Hematopoietic multipotent progenitor cell treated with erythropoietin and hydrocortisone succinate and interleukin-3 and kit ligand, for 17 days (in vitro differentiated cells): ENCODE measurements at places on chromosomes 2 and 18.

DNA sequence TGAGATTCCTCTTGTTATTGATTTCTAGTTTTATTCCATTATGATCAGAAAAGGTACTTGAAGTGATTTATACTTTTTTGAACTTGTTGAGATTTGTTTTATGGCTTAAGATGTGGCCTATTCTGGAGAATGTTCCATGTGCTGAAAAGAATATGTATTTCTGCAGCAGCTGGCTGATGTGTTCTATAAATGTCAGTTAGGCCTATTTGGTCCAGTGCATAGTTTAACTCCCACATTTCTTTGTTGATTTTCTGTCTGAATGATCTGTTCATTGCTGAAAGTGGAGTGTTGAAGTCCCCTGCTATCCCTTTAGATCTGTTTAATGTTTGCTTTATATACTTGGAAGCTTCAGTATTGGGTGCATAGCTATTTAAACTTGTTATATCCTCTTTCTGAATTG is 7.1 kb upstream of the OR6B2 start:
- DNase-seq, result no peak

- DNase-seq, result no peak
Measured at GRCh38 chr2:12778369-12778768, 61.6 kb downstream of the TRIB2 start.

DNA sequence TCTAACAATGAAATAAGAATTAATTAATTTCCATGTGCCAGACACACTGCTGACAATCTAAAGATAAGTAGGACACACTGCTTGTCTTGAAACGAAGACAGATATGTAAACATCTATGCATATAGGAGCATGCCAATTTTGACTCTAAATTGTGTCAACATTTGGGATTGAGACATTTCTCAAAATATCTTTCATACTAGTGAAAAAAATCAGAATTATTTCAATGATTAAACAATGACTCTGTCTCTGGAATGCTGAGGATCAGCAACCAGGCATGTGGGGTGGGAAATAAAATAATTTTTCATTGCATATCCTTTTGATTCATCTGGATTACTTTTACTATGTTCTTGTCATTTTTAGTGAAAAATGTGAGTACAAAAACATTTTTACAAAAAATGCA is 262.6 kb upstream of the SYT4 start:
- no peak for DNase-seq

DNA sequence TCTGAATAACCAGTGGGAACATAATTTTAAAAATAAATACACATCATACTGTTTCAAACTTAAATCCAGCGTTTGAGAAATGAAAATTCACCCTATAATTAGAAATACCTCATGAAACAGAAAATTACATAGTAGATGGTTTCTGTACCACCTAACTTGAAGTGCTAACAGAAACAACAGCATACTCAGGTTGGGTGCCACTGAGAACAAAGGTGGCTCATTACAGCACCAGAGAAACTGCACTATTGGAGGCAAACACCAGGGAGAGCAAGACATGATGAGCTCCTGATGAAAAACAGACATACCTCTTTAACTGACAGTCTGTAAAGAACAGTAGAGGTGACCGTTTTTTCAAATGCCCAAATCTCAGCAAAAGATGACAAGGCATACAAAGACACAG is 12.6 kb downstream of the SULT1C4 start:
- DNase-seq, result no peak
